DMS79 treated with DMSO at 0.1 percent for 48 hours (cell line): ENCODE measurements at places on chromosomes 11 and 22.

DNA sequence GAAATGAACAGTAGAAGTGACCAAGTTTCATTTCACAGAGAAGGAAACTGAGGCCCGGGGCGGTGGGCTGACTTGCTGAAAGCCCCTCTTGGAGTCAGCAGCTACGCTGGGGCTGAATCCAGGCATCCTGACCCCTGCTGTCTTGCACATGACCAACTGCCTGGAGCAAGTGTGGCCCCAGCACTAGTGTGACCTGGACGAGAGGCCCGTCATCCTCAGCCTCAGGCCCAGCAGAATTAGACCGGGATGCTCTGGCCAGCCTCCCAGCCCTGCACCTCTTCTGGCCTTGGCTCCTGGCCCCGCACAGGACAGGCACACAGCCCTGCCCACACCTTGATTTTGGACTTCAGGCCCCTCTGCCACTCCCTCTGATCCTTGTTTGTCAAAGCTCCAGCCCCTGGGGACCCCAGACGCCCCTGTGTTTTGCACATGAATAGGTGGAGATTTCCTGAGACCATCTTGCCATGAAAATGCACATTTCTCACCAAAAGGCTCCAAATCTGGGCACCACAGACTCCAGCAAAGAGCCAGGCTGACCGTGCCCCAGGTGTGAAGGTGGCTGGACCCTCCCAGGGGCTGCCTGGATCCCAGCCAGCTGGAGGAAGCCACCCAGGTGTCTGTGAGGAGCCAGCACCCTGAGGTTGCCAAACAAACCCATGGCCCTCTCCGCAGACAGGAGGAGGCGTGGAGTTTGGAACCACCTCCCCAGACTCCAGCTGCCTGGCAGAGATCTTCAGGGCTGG lies 24.9 kb downstream of the FGF4 start:
- no peak for DNase-seq

- no peak for DNase-seq
Measured at GRCh38 chr11:2796508-2797113, 89.0 kb downstream of the CDKN1C start.

GRCh38 chr22:43862074-43862881 lies at the start of gene SULT4A1:
Gene SULT4A1 (minus strand): TSS chr22:43862513. CDS start chr22:43862382, 131 bp downstream.
- DNase-seq = no peak

- DNase-seq = peak; percentile 73
Measured at GRCh38 chr11:28110108-28110820, 2.1 kb downstream of the METTL15 start.

GRCh38 chr11:119680541-119681360 lies 48.2 kb downstream of the NECTIN1 start:
- no peak for DNase-seq

DNA sequence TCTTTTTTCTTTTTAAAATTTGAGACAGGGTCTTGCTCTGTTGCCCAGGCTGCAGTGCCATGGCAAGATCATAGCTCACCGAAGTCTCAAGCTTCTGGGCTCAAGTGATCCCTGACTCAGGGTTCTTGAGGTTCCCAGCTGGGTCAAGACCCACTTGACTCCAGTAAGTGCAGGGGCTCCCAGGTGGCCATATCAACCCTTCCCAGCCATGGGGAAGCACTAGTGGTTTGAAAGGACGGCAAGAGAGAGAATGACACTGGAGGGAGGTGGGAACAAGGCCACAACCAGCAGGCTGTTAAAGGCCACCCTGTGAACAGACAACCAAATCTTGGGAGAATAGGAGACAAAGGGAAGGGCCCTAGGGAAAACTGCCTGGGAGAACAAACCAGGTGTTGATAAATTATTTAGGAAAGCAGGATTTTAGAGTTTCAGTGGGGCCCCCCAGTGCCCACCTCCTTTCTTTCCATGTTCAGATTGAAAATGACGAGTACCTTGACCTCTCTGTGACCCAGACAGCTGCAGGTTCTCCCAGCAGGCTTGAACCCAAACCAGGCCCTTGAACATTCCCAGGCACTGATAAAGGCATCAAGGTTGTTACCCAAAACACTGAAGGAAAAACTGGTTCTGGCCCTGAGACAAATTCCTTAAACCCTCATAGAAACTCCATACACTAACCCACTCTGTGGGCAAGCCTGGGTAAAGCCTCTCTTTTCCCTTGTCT lies 28.8 kb downstream of the KLHL22 start:
- DNase-seq = no peak

DNA sequence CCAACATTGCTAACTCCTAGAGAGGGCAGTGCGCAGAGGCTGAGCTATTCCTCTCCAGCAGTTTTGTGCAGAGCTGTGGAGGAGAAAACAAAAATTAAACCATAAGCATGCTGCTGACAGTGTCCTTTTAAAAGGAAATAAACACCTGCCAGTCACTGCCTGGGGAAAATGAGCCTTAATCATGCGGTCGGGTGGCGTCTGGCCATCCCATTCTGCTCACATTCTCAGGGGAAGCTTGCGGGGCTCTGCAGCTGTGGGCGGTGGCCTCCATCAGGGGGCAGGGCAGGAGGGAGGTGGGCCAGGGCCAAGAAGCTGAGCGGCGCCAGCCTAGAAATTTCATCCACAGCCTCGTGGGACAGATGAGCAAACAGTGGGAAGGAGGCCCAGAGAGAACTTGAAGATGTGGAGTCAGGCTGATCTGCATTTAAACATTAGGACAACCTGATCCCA lies 71.0 kb upstream of the TP53I11 start:
- peak; percentile 49 for DNase-seq

DNA sequence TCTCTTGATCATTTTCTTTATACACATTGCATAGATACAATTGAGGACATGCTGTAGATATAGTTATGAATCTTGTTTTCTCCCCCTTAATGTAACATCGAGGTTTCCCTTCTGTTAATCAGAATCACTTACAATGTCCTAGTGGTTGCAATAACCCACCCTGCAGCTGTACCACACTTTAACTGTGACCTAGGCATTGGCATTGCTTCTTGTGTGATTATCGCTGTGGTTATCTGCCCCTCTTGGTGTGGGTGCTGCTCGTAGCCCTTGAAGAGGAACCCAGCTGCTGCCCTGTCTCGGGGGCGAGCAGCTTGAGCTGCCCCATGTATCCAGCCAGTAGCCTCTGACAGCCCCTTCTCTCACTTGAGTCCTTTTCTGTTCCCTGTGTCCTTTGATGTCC lies 1.5 kb downstream of the DGAT2 start:
- DNase-seq = no peak

DNA sequence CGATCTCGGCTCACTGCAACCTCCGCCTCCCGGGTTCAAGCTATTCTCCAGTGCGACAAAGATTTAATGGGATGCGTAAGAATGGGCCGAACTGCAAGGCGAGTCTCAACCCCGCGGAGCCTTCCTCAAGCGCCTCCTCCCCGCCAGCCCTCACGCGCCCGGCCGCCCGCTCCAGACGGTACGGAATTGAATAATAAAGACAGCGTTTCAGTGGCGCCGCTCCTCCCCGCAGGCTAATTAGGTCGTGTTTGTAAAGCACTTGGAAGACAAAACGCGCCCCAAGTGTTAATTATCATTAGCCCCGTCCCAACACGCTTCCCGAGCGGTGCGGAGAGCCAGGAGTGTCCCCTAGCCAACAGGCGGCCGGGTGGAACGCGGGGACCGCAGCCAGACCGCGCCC lies 192.0 kb downstream of the BUD13 start:
- peak; percentile 57 for DNase-seq

DNA sequence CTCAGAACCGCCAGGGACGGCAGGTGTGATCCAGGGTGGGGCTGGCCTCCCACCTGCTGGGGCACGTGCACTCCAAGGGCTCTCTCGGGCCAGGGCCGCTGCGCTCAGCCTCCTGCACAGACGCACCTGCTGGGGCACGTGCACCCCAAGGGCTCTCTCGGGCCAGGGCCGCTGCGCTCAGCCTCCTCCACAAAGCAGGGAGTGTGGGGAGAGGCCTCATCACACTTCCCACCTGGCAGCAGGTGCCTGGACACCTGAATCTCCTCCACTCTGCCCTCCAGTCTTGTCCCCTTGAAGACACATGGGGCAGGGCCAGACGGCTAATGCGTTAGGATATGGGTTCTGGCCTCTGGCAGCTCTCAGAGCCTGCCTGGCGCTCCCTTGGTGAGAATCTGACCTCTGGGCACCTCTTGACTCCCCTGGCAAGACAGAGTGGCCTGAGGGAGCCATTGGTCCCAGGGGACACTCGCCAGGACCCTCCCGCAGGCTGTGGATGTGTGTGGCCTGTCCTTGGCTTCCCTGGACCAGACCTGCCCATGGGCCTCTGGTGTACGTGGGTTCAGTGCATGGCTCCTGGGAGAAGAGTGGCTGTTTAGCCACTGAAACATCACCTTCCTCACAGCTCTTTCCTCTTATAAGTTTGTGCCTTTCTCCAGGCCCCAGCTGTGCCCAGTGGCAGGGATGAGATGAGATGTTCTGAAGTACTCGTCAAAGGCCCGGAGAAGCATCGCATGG lies 73.5 kb downstream of the BRD1 start:
- peak; percentile 84 for DNase-seq

DNA sequence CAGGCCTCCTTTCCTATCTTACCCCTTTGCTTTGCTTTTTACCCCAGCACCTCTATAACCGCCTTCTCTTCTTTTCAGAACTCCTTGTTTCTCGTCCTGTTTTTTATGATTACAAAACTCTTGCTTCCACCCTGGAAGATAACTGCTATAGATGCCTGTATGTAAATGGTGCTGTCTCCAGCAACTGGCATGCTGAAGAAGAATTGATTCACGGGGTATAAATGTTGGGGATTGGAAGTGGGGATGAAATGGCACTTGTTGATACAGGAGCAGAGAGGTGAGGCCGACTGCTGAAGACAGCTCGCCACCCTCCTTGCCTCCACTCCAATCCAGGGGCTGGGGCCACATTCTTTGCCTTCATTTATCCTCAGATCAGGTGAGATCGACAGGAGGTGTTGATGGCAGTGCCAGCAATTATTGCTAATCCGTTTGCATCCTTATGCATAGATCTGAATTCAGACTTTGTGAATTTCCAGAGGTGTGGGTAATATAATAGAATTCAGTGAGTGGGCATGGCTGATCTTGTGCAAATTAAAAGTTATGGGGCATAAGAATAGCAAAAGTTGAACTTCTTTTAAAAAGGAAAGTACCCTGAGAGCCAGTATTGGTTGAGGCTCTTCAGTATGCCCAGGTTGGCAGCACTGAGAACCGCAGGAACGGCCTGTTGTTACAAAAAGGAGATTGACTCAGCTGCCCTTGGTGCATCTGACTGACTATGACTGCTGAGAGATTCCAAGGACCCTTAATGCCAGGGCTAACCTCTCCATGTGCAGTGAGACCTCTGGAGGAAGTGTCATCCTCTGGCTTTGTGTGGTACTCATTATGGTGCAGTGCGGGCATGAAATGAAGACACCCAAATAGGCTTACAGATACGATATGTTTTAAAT lies 5.3 kb downstream of the NEAT1 start:
- peak; percentile 19 for DNase-seq

DNA sequence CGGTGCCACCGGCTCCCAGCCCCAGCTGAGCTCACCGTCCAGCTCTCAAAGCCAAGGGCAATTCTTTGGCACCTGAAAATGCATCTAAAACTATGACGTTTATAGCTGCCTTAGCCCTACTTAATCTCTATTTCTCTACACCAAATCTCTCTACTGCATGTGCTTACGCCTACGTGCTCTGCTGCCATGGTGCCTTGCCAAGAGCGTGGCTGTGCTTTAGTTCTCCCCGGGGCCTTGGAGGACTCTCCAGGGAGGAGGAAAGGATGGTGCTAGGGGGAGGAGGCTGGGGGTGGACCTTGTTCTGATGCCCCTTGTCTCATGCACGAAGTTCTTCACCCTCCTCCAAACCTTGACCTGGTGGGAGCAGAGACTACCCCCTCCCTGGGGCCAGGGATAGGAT lies 9.0 kb upstream of the BID start:
- DNase-seq = no peak

- DNase-seq = no peak
Measured at GRCh38 chr22:48895336-48895735, 932.3 kb downstream of the BRD1 start.

GRCh38 chr11:7691759-7692350 lies 14.4 kb downstream of the OVCH2 start:
- no peak for DNase-seq

DNA sequence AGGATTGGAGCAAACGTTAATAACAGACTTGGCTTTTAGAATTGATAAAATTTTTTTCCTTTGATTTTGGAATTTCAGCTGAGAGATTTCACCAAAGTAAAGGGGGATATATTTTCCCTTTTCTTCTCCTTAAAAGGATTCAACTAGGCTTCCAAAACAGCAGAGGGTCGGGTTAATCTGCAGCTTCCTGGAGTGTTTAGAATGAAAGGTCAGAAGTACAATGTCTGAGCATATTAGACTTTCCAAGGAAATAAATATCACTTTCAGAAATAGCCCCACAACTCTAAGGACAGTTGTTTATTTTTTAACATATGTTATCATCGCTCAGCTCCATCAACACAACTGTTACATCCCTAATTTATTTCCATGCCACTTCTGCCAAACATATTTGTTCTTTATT lies 1532.9 kb upstream of the RAG2 start:
- no peak for DNase-seq

DNA sequence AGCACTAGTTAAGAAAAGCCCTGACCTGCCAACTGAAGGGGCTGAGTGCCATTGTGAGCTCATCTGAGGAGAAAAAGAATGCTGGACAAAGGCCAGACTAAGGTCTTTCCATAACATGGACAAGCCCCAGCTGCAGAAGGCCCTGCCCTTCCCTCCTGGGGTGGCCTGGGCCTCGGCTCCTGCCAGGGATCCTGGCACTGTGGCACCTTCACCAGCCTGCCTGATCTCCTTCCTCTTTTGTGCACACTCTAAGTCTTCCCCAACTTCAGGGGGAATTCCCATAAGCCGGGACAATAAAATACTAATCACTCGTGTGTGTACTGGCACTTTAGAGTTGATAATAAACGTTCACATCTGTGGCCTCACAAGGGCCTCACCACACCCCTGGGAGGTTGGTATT lies 9.9 kb downstream of the TMPRSS13 start:
- peak; percentile 38 for DNase-seq

- no peak for DNase-seq
Measured at GRCh38 chr22:31085493-31085824, 4.3 kb downstream of the SMTN start.

DNA sequence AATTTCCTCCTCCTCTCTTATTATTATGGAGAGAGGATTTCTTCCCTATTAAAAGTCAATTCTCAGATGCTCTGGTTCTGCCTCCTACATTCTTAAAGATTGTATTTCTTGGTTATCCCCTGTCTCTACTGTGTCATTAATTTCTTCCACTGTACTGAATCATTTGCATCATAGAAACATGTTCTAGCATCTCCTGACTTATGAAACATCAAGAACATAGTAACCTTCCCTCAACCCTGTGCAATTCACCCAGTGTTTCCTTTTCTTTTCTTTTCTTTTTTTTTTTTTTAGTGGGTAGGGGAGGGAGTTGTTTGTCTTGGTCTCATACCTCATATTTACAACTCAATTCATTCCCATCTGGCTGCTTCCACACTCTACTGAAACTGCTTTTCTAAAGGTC lies 288.0 kb upstream of the PLET1 start:
- no peak for DNase-seq

- no peak for DNase-seq
Measured at GRCh38 chr11:134515081-134515960, 103.3 kb upstream of the B3GAT1 start.

DNA sequence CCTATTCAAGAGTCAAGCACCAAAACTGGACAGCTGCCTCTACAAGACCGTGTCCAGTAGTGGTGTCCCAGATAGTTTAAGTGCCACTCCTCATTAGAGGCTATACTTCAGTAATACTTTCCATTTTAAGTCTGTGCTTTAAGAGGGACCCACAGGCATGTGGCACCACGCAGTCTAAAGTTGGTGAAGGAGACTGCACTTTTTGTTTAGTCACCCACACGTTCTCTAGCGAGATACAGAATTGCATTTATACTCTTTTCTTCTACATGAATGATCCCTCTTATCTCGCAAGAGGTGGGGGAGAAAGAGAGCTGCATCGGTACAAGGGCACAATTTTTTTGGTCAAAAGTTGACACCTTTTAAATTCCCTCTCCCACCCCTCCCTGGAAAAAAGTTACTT lies 41.5 kb downstream of the DDX6 start:
- DNase-seq = no peak
